ENCODE measurements at places on chromosomes 6 and 20.

DNA sequence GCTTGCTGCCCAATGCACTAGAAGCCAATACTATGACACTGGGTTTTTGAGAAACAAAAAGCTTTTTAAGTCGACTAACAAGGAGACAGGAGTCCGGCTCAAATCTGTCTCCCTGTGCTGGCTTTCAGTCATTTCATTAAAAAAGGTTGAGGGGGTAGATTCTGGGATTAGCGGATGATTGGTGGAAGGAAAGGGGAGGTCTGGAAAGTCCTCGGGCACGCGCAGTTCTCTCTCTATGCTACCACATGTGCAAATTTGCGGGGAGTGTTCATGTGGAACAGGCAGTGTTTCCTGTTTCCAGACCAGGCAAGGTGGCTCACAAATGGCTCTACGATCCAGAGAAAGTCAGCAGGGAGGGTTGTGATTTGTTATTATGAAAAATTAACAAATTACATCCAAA, 89.1 kb upstream of the TOX2 start:
- no peak for DNase-seq

DNA sequence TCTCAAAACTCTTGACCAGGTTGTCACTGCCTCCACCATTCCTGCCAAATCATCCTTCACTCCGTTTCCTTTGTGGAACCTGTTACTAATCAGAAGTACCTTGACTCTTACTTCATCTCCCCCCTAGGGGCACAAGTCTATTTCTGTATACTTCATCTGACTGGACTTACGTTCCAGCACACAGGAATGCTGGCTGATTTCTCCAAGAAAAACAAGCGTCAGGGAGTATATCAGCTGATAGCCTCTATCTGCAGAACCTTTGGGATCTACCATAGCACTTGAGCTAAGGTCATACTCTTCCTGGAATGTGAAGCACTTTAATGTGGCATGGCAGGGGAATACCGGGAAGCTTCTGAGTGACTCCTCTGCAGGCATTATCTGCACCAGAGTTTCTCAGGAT, 178.1 kb upstream of the MOCS1 start:
- no peak for DNase-seq

DNA sequence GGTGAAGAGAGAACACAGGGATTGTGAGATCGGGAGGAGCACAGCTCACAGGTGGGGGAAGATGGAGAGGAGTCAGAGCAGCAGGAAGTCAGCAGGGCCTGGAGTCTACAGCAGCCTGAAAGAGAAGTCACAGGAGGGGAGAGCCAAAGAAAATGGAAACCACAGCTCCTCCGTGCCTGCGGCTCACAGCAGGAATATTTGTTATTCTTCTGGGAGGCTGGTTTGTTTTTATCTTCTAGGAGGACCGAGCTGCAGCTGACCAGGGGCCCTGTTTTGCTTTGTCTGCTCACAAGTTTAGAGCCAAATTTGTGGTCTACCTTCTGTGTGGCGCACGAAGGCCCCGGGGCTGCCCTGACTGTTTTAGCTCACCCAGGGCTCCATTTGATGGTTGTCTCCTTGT, 81.8 kb downstream of the CLIC5 start:
- no peak for DNase-seq

GRCh38 chr20:56111961-56112730, 106.8 kb upstream of the CBLN4 start:
- DNase-seq = no peak

GRCh38 chr20:47774131-47774777, 11.0 kb downstream of the SULF2 start:
- DNase-seq = no peak

DNA sequence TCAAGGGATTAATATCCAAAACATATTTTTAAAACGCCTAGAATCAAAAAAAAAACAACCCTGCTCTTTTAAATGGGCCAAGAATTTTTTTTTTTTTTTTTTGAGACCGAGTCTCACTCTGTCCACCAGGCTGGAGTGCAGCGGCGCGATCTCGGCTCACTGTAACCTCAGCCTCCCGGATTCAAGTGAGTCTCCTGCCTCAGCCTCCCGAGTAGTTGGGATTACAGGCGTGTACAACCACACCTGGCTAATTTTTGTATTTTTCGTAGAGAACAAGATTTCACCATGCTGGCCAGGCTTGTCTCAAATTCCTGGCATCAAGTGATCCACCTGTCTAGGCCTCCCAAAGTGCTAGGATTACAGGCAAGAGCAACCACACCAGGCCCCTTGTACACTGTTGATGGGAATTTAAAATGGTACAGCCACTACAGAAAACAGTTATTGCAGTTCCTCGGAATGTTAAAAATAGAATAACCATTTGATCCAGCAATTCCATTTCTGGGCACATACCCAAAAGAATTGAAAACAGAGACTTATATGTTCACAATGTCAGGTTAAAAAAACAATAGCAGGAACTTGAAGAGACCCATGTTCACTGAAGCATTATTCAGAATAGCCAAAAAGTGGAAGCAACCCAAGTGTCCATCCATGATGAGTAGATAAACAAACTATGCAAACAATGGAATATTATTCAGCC, 3.1 kb upstream of the MYL9 start:
- DNase-seq = no peak

GRCh38 chr6:41677124-41677921, 39.1 kb downstream of the MDFI start:
- DNase-seq = no peak

DNA sequence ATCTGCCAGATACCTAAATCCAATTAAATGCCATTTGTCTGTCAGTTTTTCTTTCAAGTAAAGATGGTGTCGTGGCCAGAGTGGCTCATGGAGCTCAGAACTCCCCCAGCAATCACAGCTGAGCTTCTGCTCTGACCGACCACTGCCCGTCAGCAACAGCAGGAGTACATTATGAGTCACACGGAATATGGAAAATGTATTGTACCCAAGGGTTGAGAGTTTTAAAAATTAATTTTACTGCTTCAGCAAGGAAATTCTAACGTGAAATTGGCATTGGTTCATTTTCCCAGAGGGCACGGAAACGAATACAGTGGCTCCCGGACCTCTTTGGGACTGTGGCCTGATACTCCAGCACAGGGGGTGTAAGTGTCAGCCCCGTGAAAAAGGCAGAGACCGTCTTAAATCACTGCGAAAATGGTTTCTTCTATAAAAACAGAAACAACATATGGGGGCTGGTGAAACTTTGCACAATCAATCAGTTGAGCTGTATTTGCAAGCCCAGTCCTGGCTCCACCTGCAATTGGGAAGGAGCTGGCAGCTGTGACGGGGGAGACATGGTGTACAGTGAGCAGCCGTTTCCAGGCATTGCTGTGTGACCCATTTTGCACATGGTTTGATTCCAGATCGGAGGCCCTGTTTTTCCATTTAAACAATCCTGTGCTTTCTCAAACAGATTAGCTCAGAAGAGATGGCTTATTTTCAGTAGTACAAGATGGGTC, 12.8 kb downstream of the NPEPL1 start:
- no peak for DNase-seq

DNA sequence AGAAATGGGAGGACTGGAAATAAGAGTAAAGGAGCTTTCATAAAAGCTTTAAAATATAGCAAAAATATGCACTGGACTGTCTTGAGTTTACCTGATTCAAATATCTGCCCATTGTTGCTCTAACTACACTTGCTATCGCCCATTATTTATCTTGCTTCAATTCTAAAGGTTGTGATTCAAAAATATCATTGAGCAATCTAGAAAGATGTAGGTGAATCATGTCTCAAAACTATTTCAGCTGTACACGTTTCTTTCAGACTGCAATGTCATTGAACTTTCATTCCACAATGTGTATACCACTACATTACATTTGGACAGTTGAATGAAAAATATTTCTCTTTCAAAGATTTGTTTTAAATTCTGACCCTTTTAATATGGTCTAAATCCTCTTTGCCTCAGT, 545.6 kb downstream of the BMP2 start:
- no peak for DNase-seq

DNA sequence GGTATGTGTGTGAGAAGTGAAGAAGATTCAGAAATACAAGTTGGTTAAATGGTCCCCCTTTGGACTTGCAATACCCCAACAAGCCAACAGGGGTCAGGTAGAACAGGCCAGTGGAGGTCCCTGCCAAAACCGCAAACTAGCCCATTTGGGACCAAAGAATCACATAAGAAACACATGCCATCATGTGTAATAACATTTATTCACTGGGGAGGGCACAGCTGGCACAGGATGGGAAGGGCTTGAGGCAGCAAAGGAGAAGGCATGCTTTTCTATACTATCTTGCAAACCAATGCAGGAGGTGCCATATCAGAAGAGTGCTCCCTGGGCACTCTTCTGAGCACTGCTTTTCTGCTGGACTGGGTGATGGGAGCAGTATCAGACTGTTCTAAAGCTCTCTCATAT, 116.1 kb upstream of the TRAF3IP2 start:
- peak; percentile 16 for DNase-seq

DNA sequence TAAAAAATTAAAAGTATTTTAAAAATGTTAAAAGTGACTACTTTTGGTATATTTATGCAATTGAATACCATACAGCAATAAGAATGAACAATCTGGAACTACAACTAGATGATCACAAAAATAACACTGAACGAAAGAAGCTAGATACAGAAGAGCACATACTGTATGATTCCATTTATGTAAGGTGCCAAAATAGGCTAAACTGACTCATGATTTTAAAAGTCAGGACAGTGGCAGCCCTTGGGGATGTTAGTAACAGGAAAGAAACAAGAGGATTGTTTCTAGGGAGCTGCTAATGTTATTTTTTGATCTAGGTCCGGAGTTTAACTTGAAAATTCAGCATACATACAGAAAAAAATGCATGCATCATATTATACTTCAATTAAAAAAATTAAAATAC, 42.3 kb downstream of the KIF13A start:
- DNase-seq = no peak

GRCh38 chr20:33693741-33694638, 7.8 kb upstream of the E2F1 start:
- no peak for DNase-seq

- DNase-seq = no peak
These were observed 98.3 kb downstream of the ANKRD60 start for GRCh38 chr20:58130156-58130555.

GRCh38 chr6:133128191-133128590, 113.0 kb upstream of the EYA4 start:
- no peak for DNase-seq

Measured in Kasumi-1 (cell line).